ENCODE measurements at places on chromosomes 2 and 18. TPM values are rescaled to one million over a fixed set of nuclear protein-coding genes. Genes with fewer than 3 reads are reported as not detected.

The SAG gene
- not detected for total RNA-seq

The SMAD4 gene
- 148 TPM for total RNA-seq

The PDE1A gene
- 27.4 TPM for total RNA-seq

The PSME4 gene
- 65.9 TPM for total RNA-seq

DNA sequence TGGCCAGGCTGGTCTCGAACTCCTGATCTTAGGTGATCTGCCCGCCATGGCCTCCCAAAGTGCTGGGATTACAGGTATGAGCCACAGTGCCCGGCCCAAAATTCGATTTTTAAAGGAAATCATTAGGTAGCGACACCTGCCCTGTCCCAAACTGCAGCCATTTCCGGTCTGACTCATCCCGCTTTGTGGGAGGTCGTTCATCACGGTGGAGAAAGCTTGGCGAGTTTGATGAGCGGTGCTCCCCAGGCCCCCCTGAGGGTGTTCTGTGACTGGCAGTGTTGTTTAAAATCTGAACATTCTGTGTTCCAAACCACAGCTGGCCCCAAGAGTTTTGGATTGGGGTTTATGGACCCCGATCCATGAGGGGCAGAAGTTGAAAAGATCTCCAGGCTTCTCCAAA lies 53.0 kb upstream of the GLI2 start:
- no peaks in the 10 kb centered on the region for H3K36me3 ChIP-seq
- DNase-seq: no peak
- peaks cover 22% of the 10 kb centered on the region for H3K27me3 ChIP-seq
- H3K4me3 ChIP-seq: no peak overlapping the region
- H3K4me1 ChIP-seq: no peaks in the 10 kb centered on the region
- H3K27ac ChIP-seq: no peak overlapping the region

DNA sequence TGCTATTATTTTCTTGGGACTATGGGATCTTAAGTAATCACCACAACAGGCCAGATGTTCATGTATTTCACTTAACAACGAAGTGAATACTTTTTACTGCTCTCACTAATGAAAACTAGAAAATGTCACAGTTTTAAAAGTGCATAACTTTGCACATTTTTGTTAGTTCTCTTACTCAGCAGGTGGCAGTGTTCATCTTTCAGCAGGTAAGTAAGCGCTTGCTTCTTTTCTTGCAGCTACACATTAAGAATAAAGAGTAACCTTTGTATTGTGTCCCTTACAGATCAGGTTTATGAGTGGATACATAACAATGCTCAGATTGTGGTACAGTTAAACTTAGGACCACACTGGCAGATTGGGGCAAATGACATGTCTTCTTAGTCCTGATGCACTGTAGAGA lies 61.0 kb downstream of the DAW1 start:
- H3K4me3 ChIP-seq: no peak overlapping the region
- no peak overlapping the region for H3K27ac ChIP-seq
- peaks cover 9% of the 10 kb centered on the region for H3K27me3 ChIP-seq
- no peak for DNase-seq

DNA sequence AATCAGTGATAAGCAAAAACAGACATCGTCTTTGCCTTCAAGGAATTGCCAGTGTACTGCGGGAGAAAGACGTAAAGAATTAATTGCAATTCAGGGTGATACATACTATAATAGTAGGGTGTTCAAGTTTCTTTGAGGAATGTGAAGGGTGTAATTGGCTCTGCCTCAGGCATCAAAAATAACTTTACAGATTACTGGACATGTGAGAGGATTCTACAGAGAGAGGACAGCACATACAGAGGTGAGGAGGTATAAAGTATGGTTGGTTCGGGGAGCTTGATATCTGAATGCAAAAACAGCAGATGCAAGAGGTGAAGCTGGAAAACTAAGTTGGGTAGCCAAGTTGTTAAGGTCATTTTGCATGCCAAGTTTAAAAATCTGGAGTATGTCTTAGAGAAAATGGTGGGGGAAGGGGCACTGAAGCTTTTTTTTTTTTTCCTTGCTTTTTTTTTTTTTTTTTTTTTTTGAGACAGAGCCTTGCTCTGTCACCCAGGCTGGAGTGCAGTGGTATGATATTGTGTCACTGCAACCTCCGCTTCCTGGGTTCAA lies 227.5 kb upstream of the FOSL2 start:
- H3K27me3 ChIP-seq: no peaks in the 10 kb centered on the region
- H3K4me1 ChIP-seq: peaks cover 7% of the 10 kb centered on the region
- H3K27ac ChIP-seq: no peak overlapping the region
- H3K4me3 ChIP-seq: no peak overlapping the region

DNA sequence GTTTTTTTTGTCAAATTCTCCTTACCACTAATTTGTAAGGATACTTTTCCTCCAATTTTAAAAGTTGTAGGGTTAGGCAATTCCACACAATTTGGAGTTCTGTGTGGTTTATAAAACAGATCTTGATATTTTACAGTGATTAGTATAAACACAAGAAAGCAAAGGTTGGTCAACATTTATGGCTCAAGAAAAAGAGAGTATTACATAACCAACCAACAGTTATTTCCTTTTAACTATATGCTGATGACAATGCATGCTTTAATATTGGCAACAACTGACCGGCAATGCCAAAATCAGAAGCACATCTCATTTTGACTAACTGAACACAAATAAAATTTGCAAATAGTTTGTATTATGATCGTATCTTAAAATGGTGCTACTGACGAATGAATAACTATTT lies 137.2 kb downstream of the CDH2 start:
- H3K4me1 ChIP-seq: peaks cover 87% of the 10 kb centered on the region
- DNase-seq: no peak
- no peaks in the 10 kb centered on the region for H3K27me3 ChIP-seq
- H3K27ac ChIP-seq: no peak overlapping the region
- peaks cover 3% of the 10 kb centered on the region for H3K36me3 ChIP-seq

- H3K4me1 ChIP-seq: peaks cover 58% of the 10 kb centered on the region
- no peak for DNase-seq
- H3K36me3 ChIP-seq: peaks cover 28% of the 10 kb centered on the region
Observed at GRCh38 chr2:6993229-6993640, 76.0 kb downstream of the RNF144A start.

- H3K4me3 ChIP-seq: no peak overlapping the region
- no peaks in the 10 kb centered on the region for H3K27me3 ChIP-seq
- H3K4me1 ChIP-seq: no peaks in the 10 kb centered on the region
- no peaks in the 10 kb centered on the region for H3K36me3 ChIP-seq
- no peak for DNase-seq
- no peak overlapping the region for H3K27ac ChIP-seq
Observed at GRCh38 chr2:209990838-209991237, 11.6 kb upstream of the RPE start.

DNA sequence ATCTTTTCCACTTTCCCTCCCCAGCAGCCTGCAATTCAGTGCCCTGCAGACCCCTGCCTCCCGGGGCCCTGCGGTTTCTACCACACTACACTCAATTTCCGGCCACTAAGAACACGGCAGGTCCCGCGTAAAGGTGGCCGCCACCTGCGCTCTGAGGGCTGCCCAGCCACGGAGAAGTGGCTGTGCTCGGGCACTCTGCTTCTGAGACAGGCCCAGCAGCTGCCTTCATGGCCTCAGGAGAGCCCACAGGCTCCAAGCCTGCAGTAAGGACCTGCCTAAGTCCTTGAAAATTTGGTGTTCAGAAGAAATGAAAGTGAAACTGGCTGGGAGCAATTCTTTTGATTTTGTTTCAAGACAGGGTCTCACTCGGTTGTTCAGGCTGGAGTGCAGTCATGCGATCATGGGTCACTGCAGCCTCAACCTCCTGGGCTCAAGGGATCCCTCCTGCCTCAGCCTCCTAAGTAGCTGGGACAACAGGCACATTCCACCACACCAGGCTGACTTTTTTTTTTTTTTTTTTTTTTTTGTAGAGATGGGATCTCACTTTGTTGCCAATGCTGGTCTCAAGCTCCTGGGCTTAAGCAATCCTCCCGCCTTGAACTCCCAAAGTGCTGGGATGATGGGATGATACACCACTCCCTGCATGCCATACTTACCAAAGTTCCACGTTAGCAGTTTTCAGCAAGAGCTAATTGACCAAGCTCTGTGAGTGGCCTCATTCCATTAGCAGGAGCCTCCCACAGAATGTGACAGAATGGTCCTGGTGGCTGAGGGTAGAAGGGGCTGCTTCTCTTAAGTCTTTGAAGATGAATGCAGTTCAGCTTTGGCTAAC lies 14.6 kb upstream of the ALPP start:
- H3K36me3 ChIP-seq: no peaks in the 10 kb centered on the region
- H3K27me3 ChIP-seq: no peaks in the 10 kb centered on the region
- DNase-seq: no peak
- H3K27ac ChIP-seq: no peak overlapping the region
- H3K4me3 ChIP-seq: no peak overlapping the region

GRCh38 chr2:13550285-13551231 lies 833.8 kb downstream of the TRIB2 start:
- no peak overlapping the region for H3K4me3 ChIP-seq
- no peaks in the 10 kb centered on the region for H3K27me3 ChIP-seq
- no peak for DNase-seq
- H3K27ac ChIP-seq: no peak overlapping the region
- no peaks in the 10 kb centered on the region for H3K4me1 ChIP-seq

Data from neural crest cell (in vitro differentiated cells).